Nucleus accumbens (tissue), 56 donors: ENCODE measurements at places on chromosomes 13 and 19.

DNA sequence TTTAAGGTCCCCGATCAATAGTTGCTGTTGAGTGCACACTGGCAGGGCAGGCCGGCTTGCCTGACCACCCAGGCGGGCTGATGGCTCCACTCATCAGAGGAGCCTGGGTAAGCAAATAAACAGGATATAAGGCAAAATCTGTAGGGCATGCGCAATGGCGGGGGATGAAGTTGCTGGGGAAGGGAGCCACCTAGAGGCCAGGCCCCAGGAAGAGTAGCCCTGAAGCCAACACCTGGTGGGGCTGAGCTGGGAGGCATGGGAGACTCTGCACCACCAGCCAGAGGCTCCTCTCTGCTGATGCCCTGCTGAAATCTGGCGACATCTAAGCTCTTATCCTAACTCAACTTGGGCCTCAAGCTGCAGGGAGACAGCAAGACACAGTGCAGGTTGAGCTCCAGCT, 324.3 kb downstream of the ZNF536 start:
- DNase-seq = no peak

DNA sequence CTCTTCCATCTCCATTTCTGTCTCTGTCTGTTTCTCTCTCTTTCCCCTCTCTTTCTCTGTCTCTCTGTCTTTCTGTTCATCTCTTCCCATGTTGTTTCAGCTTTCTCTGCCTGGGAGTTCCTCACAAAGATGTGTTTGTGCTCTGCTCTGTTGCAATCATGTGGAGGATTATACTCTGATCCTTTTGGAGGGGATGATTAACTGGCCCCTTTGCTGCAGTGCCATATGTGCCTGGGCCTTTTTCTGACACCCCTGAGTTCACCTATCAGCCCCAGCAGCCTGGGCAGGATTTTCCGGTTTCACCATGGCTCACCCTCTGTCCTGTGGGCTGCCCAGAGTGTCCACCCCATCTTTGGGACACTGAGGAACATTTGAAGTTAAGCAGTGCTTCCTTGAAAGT, 9.0 kb upstream of the TEX26 start:
- DNase-seq = no peak

GRCh38 chr13:100234006-100234405, 145.1 kb downstream of the PCCA start:
- no peak for DNase-seq

GRCh38 chr13:109779074-109779473, 7.3 kb downstream of the IRS2 start:
- no peak for DNase-seq

DNA sequence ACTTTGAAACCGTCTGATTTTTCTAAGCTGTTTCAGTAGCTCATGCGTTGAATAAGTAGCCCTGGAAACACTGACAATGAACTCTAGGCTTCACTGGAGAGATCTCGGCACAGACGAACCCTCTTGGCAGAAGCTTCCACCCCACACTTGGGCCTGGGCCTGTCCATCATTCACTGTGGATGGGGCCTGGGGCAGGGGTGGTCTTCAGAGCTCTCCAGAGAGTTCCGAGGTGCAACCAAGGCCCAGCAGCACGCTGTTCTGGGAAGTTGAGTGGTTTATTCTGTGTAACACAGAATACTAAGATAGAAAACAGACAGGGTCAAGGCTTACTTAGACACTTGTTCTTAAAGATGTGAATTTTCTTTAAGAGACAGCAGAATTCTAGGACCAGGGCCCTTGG, 21.9 kb downstream of the NAXD start:
- DNase-seq = no peak

DNA sequence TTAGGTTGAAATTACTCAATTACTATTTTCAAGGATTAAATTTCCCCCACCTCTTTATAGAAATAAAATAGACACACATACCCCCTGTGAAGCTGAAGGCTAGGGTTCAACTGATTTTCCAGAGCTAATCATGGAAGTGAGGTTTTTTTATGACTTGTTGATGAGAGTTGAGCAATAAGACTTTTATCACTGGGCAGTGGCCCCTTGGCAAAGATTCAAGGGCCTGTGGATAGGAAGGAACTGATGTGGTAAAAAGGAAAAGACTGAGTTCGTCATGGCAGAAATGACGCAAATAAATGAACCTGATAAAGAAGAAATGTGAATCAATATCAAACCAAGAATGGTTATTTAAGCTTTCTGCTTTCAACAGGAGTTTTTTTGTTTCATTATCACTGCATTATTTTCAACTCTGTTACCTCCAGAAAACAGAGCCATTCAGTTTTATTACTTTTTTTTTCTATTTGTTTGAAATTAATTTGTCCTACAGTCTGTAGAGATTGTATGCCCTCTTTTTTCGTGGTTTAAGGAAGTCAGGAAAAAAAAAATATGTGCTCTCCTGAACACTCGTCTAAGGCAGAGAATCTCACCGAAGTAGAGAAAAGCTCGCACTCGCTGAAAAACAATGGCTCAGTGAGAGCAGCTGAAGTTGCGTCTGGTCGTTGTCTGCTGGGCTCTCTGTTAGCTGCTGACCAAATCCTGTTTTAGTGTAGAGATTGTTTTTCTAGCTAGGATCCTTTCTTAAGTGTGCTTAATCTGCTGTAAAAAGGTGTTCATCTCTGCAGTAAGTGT, 38.9 kb downstream of the STOML3 start:
- DNase-seq = no peak
